ENCODE measurements at places on chromosomes 4 and X.

DNA sequence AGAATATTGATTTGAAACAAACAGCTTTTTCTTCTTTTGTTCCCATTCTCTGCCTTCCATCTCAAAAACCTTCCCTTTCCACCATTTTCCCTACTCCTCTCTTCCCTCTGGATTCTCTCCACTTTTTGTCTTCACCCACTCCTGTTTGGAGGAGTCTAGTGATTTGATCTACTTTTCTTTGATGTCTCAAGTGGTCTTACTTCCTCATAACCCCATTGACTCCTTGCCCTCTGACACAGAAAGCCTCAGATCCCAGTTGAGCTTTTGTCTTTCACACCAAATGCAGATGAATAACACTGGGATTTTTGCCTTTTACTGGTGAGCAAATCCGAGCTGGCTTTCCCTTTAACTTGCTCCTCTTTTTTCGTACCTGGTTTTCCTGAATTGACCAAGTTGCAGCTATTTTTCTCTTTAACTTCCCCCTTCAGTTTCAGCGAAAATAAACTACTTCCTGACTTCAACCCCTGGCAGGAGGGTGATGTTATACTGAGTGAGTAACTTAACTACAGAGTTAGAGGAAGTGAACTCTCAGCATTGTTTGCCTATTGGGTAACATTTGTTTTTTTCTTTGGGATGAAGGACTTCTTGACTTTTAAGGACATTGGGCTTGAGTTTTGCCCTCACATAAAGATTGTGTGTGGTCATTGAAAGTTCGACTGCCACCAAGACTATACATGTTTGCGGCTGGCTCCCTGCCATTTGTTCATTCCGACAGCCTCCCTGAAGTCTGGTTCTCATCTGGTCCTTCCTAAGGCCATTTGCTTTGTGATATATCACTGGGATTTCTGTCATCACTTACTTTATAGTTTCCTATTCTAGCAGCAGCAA lies 392.8 kb upstream of the NR3C2 start:
- peak; percentile 87 for DNase-seq

GRCh38 chr4:120870279-120870673 lies 52.2 kb downstream of the PRDM5 start:
- no peak for DNase-seq

- DNase-seq: no peak
Observed at GRCh38 chr4:183397741-183398297, 46.6 kb upstream of the CDKN2AIP start.

DNA sequence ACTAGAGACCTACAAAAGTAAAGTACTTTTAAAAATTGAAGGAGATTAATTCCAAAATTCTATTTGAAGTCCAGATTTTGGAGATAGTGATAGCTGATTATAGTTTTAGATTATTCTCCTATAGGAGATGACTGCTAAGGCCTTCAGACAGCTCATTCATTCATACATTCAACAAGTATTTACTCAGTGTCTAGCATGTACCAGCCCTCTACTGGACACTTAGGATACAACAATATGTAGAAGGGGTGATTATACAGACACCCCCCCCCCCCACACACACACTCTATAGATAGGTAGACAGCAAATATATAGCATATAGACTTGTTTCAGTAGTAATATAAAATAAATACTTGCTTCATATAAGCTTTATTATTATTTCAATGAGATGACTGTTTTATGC lies 60.4 kb upstream of the TAF9B start:
- DNase-seq: peak; percentile 29
